Hindlimb muscle (tissue), 1 donor: ENCODE measurements at places on chromosomes 11 and 22. TPM values are rescaled to one million over a fixed set of nuclear protein-coding genes. Genes with fewer than 3 reads are reported as not detected.

- no peak for DNase-seq
These were observed 6.9 kb downstream of the MCAT start for GRCh38 chr22:43136255-43136654.

- no peak for DNase-seq
These were observed 69.9 kb upstream of the CHRM4 start for GRCh38 chr11:46461461-46461927.

DNA sequence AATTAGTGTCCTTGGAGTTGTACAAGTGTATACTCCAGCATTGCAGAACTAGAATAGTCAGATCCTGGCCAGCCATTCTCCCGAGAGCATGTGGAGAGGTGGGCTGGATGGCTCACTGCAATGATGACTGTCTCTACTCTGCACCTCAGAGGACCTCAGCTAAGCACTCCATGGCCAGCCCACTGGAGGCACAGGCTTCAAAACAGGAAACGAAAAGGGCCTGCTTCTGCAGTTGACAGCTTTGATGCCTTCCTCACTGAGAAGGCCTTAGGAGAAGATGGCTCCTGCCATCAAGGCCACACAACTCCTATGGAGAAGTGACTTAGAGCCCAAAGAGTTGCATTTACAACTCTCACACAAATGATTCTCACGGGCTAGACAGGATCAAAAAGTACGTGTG, 9.1 kb downstream of the POLD4 start:
- DNase-seq, result no peak

DNA sequence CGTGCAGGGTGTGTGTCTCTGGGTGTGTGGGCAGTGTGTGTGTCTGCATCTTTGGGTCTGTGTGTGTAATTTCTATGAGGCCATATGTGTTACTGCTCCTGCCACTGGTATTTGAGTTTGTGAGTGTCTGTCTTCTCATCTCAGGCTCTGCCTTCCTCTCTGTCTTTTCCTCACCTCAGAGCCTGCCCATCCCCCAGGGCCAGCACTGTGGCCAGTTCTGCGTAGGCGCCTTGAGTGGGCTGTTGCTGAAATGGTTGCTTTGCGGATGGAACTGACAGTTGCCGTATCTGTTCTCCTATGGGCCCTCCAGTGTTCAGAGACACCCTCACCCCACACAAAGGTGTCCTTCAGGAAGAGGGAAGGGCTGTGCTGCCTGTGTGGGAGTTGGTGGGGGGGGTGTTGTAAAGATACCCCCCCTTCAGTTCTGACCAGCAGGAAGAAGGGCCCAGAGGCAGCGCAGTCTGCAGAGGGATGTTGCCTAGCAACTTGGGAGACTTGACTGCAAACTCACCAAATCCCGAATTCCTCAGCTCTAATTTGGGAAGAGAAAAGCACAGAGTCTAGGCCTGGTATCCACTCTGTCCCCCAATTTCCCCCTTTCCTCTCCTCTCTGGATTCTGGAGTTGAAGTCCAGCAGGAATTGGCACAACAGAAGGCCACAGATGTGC, 2.0 kb upstream of the NRGN start:
- no peak for DNase-seq

DNA sequence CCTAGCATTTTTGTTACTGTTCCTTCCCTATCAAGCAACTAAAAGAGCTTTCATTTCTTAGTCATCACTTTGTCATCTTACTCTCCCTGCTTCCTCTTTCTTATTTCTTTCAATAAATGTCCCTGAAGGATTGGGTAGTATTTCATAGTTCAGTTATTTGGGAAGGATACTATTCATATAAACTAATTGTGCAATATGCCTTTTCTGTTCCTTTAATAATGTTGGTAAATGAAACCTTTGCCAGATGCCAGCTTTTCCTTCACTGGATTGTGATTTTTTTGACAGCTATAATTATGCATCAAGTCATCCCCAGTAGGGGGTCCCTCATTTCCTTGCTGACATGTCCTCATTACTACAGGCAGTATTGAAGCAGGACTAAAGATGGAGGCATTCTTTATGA, 101.7 kb downstream of the ATM start:
- DNase-seq, result no peak

- DNase-seq, result no peak
These were observed 56.7 kb upstream of the CHST1 start for GRCh38 chr11:45722144-45722543.

- no peak for DNase-seq
These were observed 261.2 kb downstream of the CADM1 start for GRCh38 chr11:115242982-115243381.

DNA sequence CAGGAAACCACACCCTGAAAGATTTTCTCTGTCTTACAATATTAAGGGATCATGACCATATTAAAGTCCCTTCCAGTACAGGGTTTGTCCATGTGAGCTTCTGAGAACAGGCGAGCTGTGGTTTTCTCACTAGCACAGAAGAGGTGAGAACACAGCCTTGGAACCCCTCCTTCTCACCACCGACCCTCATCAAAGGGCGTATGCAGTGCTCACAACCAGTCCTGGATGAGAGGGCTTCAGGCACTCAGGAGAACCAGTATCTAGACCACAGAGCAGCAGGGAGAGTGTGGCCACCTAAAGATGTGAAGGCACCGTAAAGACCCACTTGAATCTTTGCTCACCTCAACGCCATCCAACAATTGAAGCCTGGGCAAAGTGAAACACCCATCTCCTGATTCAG, 397.0 kb downstream of the ETS1 start:
- DNase-seq, result no peak

DNA sequence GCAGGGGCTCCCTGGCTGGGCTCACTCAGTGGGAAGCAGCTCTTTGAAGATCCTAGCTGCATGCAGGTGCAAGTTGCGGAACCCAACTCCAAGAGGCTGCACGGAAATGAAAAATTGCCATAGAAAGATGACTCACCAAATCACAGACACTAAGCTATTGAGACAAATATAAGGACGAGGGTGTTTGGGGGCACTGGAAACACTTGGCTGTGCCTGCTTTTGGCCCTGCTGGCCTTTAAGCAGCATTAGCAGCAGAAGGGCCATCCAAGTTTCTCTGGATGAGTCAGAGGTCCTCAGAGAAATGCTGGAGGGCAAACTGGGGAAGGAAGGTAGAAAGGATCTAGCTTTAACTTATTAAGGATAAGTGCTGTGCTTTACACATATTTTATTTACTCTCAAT, 282.3 kb downstream of the KIRREL3 start:
- no peak for DNase-seq

GRCh38 chr11:39777035-39777434, 1682.4 kb downstream of the LRRC4C start:
- no peak for DNase-seq

- DNase-seq, result no peak
These were observed 38.6 kb upstream of the BMAL1 start for GRCh38 chr11:13238879-13239514.

- no peak for DNase-seq
These were observed 1.7 kb downstream of the FOLR2 start for GRCh38 chr11:72218251-72218745.

DNA sequence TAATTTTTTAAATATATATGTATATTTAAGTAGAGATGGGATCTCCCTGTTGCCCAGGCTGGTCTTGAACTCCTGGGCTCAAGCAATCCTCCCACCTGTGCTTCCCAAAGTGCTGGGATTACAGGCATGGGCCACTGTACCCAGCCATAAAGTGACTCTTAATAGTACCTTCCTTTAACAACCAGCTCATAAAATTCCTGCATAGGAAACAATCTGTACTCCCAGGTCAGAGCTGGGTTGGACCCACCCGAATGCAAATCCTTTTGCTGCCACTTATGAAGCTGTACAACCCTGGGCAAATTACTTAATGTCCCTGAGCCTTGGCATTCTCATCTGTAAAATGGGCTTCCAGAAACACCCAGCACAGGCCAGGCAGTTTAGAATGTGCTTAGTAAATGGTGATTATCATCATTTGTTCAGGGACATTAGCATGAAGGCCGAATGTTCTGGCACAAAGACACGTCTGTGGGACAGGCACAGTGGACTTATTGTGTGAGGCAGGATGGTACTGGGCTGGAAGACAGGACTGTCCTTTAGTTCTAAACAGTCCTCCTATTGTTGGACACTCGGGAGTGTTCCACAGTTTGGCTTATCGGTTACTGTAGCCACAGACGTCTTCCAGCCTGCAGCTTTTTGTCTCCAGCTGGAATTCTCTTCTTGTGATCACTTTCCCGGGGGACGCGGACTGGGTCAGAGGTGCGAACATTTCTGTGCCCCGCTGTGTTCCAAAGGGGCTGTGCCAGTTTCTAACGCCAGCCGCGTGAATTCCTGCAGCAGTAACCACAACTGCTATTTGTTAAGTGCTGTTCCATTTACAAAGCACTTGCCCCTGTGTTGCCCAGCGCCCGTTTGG, 6.0 kb downstream of the PDXP start:
- no peak for DNase-seq

DNA sequence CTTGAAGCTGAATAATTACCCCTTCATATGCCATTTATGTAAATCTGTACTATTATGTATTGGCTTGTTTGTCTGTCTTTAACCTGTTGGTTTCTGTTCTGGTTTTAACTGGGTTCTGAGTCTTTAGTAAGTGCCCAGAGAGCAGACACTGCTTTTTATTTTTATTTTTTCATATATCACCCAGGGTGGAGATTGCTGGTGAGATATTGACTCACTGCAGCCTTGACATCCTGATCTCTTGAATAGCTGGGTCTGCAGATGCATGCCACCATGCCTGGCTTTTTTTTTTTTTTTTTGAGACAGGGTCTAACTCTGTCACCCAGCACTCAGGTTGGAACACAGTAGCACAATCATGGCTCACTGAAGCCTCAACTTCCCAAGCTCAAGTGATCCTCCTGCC, 19.4 kb downstream of the GRAMD1B start:
- DNase-seq, result no peak

- no peak for DNase-seq
These were observed 90.0 kb downstream of the CCDC81 start for GRCh38 chr11:86464509-86465221.

- DNase-seq, result no peak
These were observed 6.6 kb upstream of the PLEKHA7 start for GRCh38 chr11:17020831-17021230.

POU2AF3 gene
- polyA plus RNA-seq, result 4.7 TPM

XPNPEP3 gene
- polyA plus RNA-seq, result 15.9 TPM

APOL1 gene
- polyA plus RNA-seq, result 7.0 TPM

RAB3IL1 gene
- polyA plus RNA-seq, result 31.7 TPM

SOX6 gene
- 30.0 TPM for polyA plus RNA-seq

SRSF8 gene
- polyA plus RNA-seq, result 38.1 TPM

FIBIN gene
- 26.7 TPM for polyA plus RNA-seq

TRIM29 gene
- 2.9 TPM for polyA plus RNA-seq
